ENCODE measurements at places on chromosomes 16 and 17.

GRCh38 chr16:28549301-28549899, 4.3 kb upstream of the SGF29 start:
- DNase-seq = peak; percentile 36

DNA sequence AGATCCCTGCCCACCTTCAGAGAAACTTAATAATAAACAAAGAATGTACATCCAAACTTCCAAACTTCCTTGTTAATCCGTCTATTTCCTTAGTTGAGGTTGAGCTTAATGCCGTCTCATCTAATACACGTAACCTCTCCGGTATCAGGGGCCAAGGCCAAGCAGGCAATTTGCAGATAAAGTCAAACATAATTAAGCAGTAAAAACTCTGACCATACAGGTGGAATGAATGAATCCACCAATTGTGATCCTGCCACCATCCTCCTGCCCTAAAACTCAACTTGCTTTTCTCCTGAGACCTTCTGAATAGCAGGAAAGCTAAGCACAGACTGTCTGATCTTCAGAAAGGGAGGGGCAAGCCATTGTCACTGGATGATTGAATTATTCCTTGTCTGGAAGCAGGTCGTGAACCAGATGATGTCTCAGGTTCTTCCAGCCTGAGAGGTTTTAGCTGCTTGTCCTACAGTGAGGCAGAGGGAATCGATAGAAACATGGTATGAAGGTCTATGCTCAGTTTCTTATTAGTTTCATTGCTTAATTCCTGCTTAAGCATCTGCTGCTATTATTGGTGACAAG, 1111.8 kb upstream of the EEF2KMT start:
- no peak for DNase-seq

DNA sequence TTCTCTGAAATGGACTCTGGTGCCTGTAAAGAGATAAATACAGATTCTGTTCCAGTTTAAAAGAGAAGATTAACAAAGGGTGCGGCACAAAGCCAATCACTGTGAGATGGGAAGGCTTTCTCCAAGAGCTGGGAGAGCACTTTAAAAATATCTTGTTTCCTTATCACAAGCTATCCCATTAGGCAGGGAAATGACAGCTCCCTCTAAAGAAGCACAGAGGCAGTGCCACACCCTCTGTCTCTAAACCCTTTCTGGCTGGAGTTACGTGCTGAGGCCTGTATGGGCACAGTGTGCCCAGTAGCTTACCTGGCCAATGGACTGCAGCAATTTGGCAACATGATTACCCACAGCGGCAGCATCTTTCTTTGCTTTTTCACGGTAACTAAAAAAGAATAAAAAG, 9.0 kb upstream of the TERB1 start:
- DNase-seq = no peak

GRCh38 chr17:74040729-74041128, 162.7 kb upstream of the RPL38 start:
- DNase-seq = no peak

DNA sequence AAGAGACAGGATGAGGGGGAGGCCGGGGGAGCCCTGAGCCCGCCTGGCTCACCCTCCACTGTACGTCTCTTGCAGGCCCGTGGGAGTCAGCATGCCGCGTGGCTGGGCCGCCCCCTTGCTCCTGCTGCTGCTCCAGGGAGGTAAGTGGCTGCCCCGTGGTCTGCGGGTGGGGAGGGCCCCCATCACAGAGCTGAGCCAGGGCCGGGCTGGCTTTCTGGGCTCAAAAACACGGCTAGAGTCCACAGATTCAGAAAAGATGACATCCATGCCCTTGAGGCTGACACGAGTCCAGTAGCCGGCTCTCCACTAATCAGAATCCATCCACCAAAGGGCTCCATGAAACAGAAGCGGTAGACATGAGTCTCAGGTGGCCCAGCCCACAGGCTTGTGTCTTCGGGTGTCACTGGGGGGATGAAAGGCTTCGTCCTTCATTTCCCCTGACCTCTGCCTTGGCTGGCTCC, 28.0 kb downstream of the IL21R start:
- DNase-seq = no peak

GRCh38 chr16:35377142-35377541, 1917.7 kb downstream of the TP53TG3F start:
- DNase-seq = no peak
